ENCODE measurements at places on chromosomes 2 and 18.
A peak's percentile ranks its signal among the peaks of the same experiment; 100 is the strongest.

GRCh38 chr2:173999272-173999671 is 34.1 kb upstream of the SP3 start:
- no peak for DNase-seq

GRCh38 chr2:133405252-133405651 is 163.0 kb downstream of the NCKAP5 start:
- no peak for DNase-seq

GRCh38 chr2:10447300-10447894 is 730 bp downstream of the ODC1 start:
- DNase-seq, result peak; percentile 33

DNA sequence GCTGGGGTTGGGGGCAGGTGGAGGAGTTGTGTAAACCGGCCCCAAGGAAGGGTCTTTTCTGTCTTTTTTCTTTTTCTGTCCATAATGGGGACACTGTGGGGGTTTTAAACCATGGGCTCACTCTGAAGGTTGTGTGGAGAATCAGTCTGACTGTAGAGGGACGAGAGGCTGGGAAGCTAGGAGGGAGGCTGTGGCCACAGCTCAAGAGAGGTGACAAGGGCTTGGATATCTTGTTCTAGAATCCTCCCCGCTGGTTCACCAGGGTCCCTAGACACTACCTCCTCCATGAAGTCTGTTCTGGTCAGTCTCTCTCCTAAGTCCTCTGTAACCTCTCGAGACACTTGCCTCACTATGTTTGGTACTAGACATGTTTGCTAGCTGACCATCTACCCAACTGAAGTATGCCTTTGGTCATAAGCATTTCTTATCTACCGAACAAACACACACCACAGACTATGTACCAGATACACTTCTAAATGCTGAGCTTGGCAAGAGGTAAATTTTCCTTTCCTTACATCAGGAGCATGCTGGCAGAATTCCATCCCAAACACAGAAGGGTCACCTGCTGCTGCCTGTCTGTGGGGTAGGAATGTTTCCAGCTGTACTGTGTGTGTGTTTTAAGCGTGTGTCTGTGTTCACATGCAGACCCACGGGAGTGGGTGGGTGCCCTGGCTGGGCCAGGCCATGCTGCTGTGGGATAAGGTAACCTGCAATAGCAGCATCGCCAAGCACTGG is 69.6 kb upstream of the MGAT4A start:
- DNase-seq, result no peak

DNA sequence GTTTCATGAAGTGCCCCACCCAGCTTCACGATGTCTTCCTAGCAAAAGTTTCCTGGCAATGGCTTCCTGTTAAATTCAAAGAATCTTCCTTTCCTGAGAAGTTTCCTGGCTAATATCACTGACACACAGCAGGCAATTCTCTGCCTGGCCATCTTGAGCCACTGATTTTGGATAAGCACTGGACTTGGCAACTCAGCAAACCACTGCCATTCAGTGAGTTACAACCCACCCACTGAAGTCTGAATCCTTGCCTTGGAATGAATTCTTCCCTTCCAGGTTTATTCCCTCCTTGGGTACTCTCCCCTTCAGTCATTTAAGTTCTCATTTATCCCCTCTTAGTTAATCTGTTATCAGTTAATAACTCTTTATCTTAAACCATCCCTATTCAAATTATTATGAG is 426.0 kb downstream of the MBD2 start:
- DNase-seq, result no peak

GRCh38 chr18:58966704-58967103 is 102.0 kb downstream of the ZNF532 start:
- no peak for DNase-seq

DNA sequence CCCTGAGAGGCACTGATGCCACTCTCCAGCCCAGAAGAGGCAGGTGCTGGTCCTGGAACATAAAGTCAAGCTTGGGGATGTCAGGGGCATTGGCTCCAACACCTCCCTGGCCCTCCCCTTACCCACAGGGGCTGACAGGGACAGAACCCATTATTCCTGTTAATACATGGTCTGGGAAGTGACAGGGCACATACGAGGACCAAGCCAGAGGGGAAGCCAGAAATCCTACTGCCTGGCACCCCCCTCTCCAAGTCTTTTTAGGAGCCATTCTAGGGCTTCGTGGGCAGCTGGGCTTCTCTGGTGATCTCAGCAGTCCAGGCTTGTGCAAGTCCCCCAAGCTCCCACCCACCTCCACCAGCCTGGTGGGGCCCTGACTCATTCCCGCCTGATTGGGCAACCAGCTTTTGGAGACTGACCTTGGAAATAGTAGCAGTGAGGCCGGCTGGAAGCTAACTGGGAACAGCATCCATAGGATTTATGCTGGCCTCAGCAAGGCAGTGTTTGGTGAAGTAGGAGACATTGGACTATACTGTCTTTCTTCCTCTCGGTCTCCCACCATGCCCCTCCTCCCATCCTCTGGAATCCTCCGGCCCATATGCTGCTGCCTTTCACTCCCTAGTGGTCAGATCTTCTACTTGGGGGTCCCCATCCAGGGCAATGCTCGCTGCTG is 86.4 kb upstream of the HK2 start:
- DNase-seq, result no peak

DNA sequence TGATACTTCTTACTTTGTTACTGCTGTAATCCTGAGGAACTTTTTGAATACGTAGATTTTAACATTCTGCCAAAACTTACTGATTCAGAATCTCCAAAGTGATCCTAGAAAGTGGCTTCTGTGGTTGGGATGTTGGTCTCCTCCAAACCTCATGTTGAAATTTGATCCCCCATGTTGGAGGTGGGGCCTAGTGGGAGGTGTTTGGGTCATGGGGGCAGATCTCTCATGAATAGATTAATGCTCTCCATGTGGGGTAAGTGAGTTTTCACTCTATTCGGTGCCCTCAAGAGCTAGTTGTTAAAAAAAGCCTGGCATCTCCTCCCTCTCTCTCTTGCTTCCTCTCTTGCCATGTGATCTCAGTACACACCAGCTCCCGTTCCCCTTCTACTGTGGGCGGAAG is 329.9 kb downstream of the HRH4 start:
- no peak for DNase-seq

DNA sequence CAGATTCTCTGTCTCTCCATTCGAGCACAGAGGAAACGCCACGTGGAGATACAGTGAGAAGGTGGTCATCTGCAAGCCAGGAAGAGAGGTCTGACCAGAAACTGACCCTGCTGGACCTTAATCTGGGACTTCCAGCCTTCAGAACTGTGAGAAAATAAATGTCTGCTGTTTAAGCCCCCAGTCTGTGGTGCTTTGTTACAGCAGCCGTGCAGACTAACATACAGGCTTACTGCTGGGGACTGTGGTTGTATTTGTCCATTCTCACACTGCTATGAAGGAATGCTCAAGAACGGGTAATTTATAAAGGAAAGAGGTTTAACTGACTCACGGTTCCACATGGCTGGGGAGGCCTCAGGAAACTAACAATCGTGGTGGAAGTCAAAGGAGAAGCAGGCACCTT is 432.7 kb downstream of the IRS1 start:
- no peak for DNase-seq

GRCh38 chr2:37091873-37092272 is 7.6 kb downstream of the GPATCH11 start:
- DNase-seq, result no peak

GRCh38 chr2:114034742-114035141 is 144.9 kb downstream of the ACTR3 start:
- DNase-seq, result no peak

DNA sequence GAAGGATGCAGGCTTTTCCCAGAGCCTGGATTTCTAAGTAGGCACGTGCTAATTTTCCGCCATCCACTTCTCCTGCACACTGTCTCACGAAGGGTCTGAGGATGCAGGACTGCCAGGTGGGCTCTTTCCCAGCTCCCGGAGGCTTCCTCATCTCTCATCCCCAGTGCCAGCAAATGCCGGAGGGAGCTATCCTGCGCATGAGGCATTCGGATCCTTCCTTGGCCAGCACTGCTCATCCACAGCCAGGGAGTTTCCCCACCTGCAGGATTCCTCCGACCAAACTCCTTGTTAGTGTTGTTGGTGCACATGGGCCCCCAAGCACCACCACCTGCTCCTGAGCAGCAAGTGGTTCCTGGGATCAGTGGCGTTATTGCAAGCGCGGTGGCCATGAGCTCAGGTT is 5.0 kb downstream of the CNDP1 start:
- no peak for DNase-seq

Measured in foreskin keratinocyte (primary cell).